ENCODE measurements at places on chromosomes 3 and 15. TPM values are rescaled to one million over a fixed set of nuclear protein-coding genes. Genes with fewer than 3 reads are reported as not detected.

LHFPL4 gene
- total RNA-seq = not detected

C3orf20 gene
- total RNA-seq = 0.16 TPM

GABRB3 gene
- total RNA-seq = 1.1 TPM

TIMP4 gene
- total RNA-seq = 27.4 TPM

TRPC1 gene
- total RNA-seq = 12.5 TPM

C2CD4B gene
- total RNA-seq = 0.98 TPM

VIPR1 gene
- 16.3 TPM for total RNA-seq

CNTN4 gene
- 16.7 TPM for total RNA-seq

STX19 gene
- total RNA-seq = not detected

GOLGA6A gene
- total RNA-seq = not detected

EFHB gene
- 1.3 TPM for total RNA-seq

PLD1 gene
- 24.9 TPM for total RNA-seq

ZNF662 gene
- 17.4 TPM for total RNA-seq

OCA2 gene
- total RNA-seq = 0.80 TPM

GOLGA8G gene
- not detected for total RNA-seq

KIF15 gene
- total RNA-seq = 0.66 TPM

GOLGA6D gene
- not detected for total RNA-seq

ADAMTS9 gene
- 19.4 TPM for total RNA-seq

ELL3 gene
- total RNA-seq = 5.2 TPM

RGMA gene
- 9.7 TPM for total RNA-seq

MCF2L2 gene
- 1.5 TPM for total RNA-seq

CASR gene
- total RNA-seq = not detected

HIGD2B gene
- not detected for total RNA-seq

Measured in breast epithelium (tissue), 4 donors.